T-helper 9 cell (primary cell): ENCODE measurements at places on chromosomes 5 and 9.

- no peak for DNase-seq
Observed at GRCh38 chr5:178778919-178779318, 48.5 kb upstream of the ZNF354A start.

DNA sequence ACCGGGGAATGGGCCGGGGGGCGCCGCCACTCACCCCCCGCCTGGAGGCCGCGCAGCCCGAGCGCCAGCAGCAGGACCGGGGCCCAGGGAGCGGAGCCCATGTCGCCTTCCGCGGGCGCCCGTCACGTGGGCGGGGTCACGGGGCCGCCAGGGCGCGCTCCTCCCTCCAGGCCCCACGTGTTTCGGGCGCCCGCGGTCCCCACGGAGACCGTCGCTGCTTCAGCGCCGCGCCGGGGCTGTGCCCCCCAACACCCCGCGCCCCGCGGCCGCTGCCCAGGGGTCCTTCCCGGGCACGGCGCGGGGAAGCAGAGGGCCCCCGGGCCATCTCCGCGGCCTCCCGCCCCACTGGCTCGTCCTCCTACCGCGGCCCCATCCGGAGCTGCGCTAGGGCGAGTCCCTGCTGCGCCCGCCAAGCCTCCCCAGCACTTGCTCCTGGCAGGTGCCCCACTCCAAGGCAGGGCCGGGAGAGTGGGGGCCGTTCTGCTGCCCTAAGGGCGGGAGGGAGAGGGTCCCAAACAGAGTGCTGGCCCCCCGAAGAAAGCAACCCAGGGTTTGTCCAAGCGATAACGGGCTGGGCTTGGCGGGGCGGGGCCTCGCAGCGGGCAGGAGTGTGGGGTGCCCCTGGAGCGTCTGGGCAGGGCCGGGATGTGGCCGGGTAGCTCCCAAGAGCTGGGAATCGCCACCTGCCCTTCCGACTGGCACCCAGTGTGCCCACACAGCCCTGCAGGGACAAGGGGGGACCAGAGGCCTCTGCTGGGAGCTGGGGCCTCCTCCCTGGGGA, at the start of gene DPP7:
Gene DPP7 (minus strand): TSS at position 121 of the 781 bp plus-strand sequence. CDS start 20 bp downstream, at position 101.
- DNase-seq, result peak; percentile 76

DNA sequence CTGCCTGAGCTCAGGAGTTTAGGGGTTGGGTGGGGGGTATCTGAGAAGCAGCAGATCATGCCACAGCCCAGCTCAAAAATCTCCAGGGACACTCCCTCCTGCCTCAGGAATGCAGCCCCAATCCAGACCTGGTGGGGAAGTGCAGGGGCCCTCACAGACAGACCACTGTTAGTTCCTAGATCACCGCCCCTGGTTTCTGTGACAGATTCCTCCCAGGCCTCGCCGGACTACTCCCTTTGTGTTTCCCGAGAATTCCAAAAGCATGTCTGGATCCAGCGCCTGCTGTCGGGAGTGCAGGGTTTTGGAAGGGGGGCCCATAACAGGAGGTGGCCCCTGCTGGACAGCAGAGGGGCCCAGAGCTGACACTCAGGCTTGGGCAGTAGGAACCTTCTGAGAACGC, 74.5 kb downstream of the CTSL start:
- DNase-seq, result no peak

DNA sequence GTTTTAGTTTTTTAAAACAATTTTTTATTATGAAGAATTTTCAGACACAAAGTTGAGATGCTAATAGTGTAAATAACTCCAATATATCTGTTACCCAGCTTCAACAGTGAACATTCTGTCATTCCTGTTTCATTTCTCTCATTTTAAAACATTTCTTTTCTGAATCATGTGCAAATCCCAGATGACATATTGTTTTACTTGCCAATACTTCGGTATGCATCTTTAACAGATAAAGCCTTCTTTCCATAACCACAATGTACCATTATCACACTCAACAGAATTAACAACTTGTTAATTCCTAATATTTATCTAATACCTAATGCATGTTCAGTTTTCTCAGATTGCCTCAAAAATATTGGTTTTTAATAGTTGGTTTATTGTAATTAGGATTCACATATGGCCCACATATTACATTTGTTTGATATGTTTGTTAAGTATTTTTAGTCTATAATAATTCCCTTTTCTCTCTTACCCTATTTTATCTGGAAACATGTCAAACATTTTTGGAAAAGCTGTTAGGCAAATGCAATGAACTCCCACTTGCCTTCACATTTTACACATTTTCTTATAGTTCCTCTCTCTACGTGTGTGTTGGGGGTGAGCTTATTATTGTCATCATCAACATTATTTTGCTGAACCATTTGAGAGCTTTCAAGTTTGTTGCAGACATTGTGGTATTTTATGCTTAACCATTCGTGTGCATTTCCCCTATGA, 58.7 kb upstream of the ANKRD55 start:
- no peak for DNase-seq

- no peak for DNase-seq
Observed at GRCh38 chr5:146450002-146450401, 2.9 kb downstream of the TCERG1 start.

DNA sequence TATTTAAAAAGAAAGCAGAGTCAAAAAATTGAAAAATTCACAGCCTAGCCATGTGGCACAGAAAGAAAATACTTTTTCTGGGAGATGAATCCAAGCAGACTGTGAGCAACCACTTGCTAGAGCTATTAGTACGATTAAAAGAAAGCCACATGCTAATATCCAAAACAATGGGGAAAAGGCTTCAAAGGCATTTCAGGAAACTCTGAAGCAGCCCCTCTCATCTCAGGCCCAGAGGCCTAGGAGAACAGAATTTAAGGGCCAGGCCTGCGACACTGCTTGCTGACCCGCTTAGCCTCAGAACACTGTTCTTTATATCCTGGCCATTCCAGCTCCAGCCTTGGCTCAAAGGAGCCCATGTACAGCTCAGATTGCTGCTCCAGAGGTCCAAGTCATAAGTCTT, 1257.0 kb upstream of the CDH18 start:
- no peak for DNase-seq

DNA sequence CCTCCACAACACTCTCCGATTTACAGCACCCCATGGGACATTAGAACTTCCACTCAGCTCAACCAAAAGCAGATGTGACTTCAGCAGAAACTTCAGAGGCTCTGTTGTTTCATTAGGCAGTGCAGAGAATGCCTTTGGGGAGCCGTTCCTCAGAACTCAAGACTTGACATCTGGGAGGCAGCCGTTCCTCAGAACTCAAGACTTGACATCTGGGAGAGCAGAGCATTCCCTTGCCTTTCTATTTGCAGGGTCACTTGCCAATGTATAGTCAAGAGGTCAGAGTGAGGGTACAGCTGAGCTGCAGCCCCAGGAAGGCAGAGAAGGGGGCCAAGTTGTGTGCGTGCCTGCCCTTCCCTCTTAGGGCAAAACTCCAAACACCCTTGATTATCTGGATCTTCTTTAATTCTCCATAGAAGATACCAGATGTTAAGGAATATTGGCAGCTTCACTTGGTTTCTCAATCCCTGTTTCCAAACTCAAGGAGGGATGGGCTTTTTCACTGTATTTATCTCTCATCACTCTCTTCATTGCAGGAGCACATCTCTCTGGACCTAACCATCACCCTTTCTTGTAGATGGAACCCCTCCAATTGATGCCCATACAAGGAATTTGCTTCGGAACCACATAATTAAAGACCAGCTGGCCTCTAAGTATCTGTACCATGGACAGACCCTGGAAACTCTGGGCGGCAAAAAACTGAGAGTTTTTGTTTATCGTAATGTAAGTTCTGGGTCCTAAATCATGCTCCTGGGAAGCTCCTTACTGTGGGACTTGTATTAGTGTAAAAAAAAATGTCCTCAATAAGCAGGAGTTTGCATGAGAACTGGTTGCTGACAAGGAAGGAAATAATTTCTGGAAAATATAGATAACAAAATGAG, 25.6 kb downstream of the TGFBI start:
- no peak for DNase-seq

DNA sequence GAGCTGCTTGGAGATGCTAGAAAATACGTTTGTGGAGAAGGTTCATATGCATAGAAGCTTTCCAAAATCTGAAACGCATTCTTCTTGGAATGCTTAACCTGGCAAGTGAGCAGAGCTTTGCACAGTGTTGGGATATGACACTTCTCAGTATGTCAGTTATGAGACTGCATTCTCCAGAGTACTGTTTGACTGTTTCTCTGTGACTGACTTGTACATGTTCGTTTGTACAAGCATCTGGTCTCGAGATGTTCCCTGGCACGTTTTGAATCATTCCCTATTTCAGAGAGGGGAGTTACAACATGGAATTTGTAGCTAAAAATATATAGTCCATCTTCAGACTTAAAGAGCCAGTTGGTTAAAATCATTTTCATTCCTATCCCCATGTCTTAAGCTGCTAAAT, 272.4 kb downstream of the ARRDC3 start:
- DNase-seq, result no peak
